ENCODE measurements at places on chromosomes 12 and 14. TPM values are rescaled to one million over a fixed set of nuclear protein-coding genes. Genes with fewer than 3 reads are reported as not detected.

Gene GALNT16
- polyA plus RNA-seq, result 31.6 TPM

Gene AKT1
- 168 TPM for polyA plus RNA-seq

DNA sequence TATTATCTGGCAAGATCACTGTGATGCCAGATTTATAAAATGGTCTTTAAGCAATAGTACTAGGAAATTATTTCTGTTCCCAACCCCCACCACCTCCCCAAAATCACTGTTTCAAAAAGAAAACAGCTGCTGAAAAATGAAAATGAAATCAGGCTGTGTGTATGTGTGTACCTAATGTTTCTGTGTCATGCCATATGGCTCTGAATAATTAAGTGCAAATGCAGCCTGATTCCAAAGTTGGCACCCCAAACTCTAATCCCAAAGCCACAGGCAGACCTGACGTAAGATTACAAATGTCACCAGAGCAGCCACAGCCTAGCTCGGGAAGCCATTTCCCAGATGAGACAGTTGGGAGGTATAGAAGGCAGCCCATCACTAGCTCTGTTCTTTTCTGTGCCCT lies 175.5 kb downstream of the MED13L start:
- DNase-seq, result no peak

- no peak for DNase-seq
These were observed 795.4 kb upstream of the MGAT4C start for GRCh38 chr12:87051621-87052020.

GRCh38 chr12:77324763-77325468 lies 259.5 kb upstream of the E2F7 start:
- DNase-seq, result peak; percentile 78

Gene P2RX4
- polyA plus RNA-seq, result 9.0 TPM

DNA sequence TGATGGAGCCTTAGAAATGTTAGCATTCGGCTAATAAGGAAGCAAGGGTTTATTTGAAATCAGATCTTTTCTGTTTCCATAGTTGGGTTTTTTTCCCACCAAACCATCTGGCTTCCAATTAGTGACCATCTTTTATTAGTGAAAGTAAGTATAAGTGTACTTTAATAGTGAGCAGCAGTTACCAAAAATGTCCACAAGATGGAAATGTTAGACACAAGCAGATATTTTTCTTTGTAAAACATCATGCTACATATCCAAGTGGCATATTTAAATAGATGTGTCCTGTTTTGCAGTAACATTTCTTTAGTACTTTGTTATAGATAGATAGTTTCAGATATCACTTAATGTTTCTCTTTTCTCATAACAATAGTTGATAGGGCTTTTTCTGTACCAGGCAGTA lies 28.8 kb downstream of the YEATS4 start:
- DNase-seq, result peak; percentile 26

Gene SOAT2
- 0.27 TPM for polyA plus RNA-seq

Gene TAS2R20
- 0.96 TPM for polyA plus RNA-seq

GRCh38 chr12:98973395-98973794 lies 328.3 kb downstream of the APAF1 start:
- DNase-seq, result no peak

Gene ZDHHC22
- 0.49 TPM for polyA plus RNA-seq

DNA sequence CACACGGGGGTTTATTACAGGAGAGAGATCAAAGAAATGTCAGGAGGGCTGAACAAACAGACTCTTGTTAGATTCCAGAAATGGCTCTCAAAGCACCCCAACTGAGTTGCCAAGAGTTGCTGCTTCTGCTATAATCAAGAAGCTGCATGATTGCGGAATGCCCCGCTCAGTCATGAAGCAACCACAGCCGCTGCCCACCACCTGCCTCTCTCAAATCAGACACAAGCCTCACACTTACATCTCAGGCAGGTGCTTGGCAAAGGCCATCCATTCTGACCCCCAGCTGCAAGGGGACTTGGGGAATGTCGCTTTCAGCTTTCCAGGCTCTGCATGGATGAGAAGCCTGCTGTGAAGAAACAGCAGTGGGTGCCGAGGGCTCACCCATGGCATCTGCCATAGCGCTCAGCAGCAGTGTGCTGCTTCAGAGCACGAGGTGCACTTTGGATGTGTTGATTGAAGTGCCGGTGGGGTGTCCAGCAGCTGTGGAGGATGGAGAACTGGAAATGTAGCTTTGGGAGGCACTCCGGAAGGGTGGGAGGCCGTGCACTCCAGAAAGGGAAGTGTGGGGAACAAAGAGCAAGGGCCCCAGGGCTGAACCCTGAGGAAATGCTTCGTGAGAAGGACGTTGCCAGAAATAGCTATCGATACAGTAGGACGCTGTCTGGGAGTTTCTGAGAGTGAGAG lies 37.7 kb downstream of the LRRC74A start:
- DNase-seq, result peak; percentile 59

- DNase-seq, result no peak
These were observed 2.6 kb downstream of the LIN7A start for GRCh38 chr12:80935111-80935510.

GRCh38 chr12:5794156-5794555 lies 150.9 kb downstream of the ANO2 start:
- no peak for DNase-seq

Gene TBX3
- polyA plus RNA-seq, result 34.5 TPM

Data from muscle of back (tissue), 13 donors.